Activated CD8-positive, alpha-beta memory T cell treated with anti-CD3 and anti-CD28 coated beads, Interleukin-2, amount 10 ng/mL, durations not matched to agents 7 days and 5 days (primary cell): ENCODE measurements at places on chromosomes 16 and 17. TPM values are rescaled to one million over a fixed set of nuclear protein-coding genes. Genes with fewer than 3 reads are reported as not detected.

GRCh38 chr17:65154770-65155589 lies 17.8 kb downstream of the RGS9 start:
- no peak for DNase-seq

GRCh38 chr17:50203086-50203485 lies 1.7 kb upstream of the COL1A1 start:
- no peak for DNase-seq

- no peak for DNase-seq
These were observed 23.7 kb upstream of the MGAT5B start for GRCh38 chr17:76844485-76844829.

GRCh38 chr17:39742856-39743436 lies 5.2 kb downstream of the GRB7 start:
- DNase-seq = no peak

DNA sequence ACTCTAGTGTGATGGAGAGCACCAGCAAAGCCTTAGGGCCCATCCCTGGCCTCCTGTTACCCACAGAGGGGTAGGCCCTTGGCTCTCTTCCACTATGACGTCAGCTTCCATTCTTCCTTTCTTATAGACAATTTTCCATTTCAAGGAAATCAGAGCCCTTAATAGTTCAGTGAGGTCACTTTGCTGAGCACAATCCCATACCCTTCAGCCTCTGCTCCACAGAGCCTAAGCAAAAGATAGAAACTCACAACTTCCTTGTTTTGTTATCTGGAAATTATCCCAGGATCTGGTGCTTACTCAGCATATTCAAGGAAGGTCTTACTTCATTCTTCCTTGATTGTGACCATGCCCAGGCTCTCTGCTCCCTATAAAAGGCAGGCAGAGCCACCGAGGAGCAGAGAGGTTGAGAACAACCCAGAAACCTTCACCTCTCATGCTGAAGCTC lies at the start of gene CCL8:
TSS of gene CCL8 (plus strand) at position 397 of the 445 bp plus-strand sequence. CDS start 67 bp downstream, outside the sequence.
- DNase-seq = no peak

GRCh38 chr16:28574925-28575324 lies 21.2 kb downstream of the SGF29 start:
- DNase-seq = no peak

GRCh38 chr16:73015612-73016487 lies 32.1 kb downstream of the ZFHX3 start:
- no peak for DNase-seq

GRCh38 chr17:81015136-81015535 lies 19.8 kb upstream of the BAIAP2 start:
- no peak for DNase-seq

DNA sequence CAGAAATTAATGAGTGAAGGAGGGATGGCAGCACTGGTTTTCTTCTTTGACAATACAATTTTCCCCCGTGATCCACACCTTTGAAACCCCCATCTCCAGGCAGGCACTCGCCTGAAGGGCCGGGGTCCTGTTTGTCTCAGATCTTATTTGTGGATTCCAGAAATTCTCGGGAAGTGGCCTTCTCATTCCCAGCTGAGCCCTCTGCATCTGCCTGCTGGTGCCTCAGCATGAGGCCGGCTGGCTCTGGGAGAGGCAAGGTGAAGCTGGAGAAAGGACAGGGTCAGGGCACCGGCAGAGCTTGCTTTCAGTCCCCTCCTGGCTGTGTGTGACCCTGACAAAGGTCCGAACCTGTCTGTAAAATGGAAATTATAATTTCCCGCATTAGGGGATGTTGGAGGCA lies 35.8 kb upstream of the C1QL1 start:
- DNase-seq = no peak

- no peak for DNase-seq
These were observed 90.3 kb upstream of the XYLT1 start for GRCh38 chr16:17561056-17561455.

DNA sequence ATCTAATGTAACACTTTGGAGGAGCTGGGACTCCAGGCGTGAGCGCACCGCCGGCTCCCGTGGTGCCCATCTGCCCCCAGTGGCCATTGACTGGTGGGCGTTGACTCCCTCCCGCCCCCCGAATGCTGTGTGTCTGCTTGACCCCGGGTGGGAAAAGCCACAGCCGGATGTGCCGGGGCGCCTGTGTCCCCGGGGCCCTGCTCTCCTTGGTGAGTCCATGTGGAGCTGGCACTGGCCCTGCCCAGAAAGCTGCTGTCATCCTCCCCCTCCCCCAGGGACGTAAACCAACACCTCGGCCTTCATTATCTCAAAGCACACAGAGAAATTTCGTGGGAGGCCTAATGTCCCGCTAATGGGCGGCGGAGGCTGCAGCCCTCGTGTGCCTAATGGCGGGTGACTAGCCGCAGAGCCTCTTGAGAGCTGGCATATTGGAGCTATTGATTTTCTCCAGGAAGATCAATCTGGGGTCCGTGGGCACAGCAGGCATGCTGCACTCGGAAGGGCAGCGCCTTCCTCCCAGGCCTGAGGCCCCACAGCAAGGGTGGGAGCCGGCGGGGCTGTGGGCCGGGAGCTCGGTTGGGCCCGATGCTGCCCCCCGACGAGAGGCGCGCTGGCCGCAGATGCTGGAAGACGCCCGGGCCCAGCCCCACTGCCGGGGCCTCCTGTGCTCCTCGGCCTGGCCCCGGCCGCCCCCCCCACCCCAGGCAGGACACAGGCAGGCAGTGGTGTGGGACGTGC lies 4.0 kb upstream of the PERCC1 start:
- no peak for DNase-seq

GRCh38 chr17:31807846-31808245 lies 51.2 kb downstream of the COPRS start:
- no peak for DNase-seq

GRCh38 chr16:51559901-51560300 lies 408.8 kb upstream of the SALL1 start:
- no peak for DNase-seq

DNA sequence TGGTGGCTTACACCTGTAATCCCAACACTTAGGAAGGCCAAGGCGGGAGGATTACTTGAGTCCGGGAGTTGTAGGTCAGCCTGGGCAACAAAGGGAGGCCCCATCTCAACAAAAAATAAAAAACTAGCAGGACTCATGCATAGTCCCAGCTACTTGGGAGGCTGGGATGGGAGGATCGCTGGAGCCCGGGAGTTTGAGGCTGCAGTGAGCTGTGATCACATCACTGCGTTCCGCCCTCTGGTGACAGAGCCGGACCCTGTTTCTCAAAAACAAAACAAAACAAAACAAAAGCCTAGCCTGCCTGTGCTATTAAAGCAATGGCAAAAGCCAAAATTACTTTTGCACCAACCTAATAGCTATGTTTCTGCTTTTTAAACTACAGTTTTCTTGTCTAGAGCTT lies 1.5 kb downstream of the FCSK start:
- DNase-seq = no peak

GRCh38 chr17:13480877-13481276 lies 120.9 kb downstream of the HS3ST3A1 start:
- no peak for DNase-seq

GRCh38 chr16:54466233-54466632 lies 179.6 kb upstream of the IRX3 start:
- DNase-seq = no peak

Gene CMIP
- 98.8 TPM for total RNA-seq

Gene CDH3
- 0.73 TPM for total RNA-seq

Gene ACSM2A
- total RNA-seq = 0.26 TPM

Gene C16orf86
- 5.1 TPM for total RNA-seq

Gene ABCA9
- total RNA-seq = not detected

Gene C16orf96
- not detected for total RNA-seq

Gene MYH1
- total RNA-seq = not detected

Gene CD300A
- total RNA-seq = 15.8 TPM

Gene GPT2
- total RNA-seq = 21.4 TPM

Gene TLCD1
- 3.2 TPM for total RNA-seq

Gene SYT17
- total RNA-seq = not detected
